ENCODE measurements at places on chromosomes 1 and 21. TPM values are rescaled to one million over a fixed set of nuclear protein-coding genes. Genes with fewer than 3 reads are reported as not detected.

CD52 gene
- not detected for total RNA-seq

AQP10 gene
- not detected for total RNA-seq

CDCA8 gene
- 14.5 TPM for total RNA-seq

S100A7 gene
- not detected for total RNA-seq

CFHR2 gene
- not detected for total RNA-seq

RAB3B gene
- 1.5 TPM for total RNA-seq

CD84 gene
- total RNA-seq: not detected

UBE2J2 gene
- 121 TPM for total RNA-seq

PADI2 gene
- total RNA-seq: 0.20 TPM

POMGNT1 gene
- total RNA-seq: 125 TPM

UCHL5 gene
- total RNA-seq: 27.9 TPM

CHD1L gene
- 37.3 TPM for total RNA-seq

ACTL8 gene
- 1.2 TPM for total RNA-seq

ATXN7L2 gene
- 2.8 TPM for total RNA-seq

OR2T29 gene
- total RNA-seq: not detected

GBP3 gene
- total RNA-seq: 9.7 TPM

ZYG11B gene
- 14.7 TPM for total RNA-seq

RGS16 gene
- total RNA-seq: not detected

CRNN gene
- not detected for total RNA-seq

HCRTR1 gene
- not detected for total RNA-seq

OLFML2B gene
- 22.7 TPM for total RNA-seq

SH2D5 gene
- total RNA-seq: 9.8 TPM

NUP210L gene
- total RNA-seq: not detected

FAM151A gene
- not detected for total RNA-seq

KIF2C gene
- 55.4 TPM for total RNA-seq

SIM2 gene
- total RNA-seq: not detected

GPR157 gene
- total RNA-seq: 6.4 TPM

FCRLA gene
- not detected for total RNA-seq

CRP gene
- not detected for total RNA-seq

HES5 gene
- not detected for total RNA-seq

A3GALT2 gene
- total RNA-seq: not detected

RBP7 gene
- total RNA-seq: not detected

CA6 gene
- not detected for total RNA-seq

HPDL gene
- total RNA-seq: 1.1 TPM

VHLL gene
- total RNA-seq: not detected

CHRM3 gene
- total RNA-seq: 0.07 TPM

GUCA2B gene
- total RNA-seq: not detected

CYYR1 gene
- not detected for total RNA-seq

HEYL gene
- total RNA-seq: 0.98 TPM

ADAMTS4 gene
- total RNA-seq: not detected

S100A7A gene
- total RNA-seq: not detected

PLPP3 gene
- 4.1 TPM for total RNA-seq

TLR5 gene
- not detected for total RNA-seq

WDR64 gene
- total RNA-seq: not detected

C1orf210 gene
- total RNA-seq: not detected

TMCC2 gene
- total RNA-seq: 7.7 TPM

SPRR3 gene
- total RNA-seq: not detected

CYP4Z1 gene
- not detected for total RNA-seq

KIAA1614 gene
- 0.10 TPM for total RNA-seq

KCNH1 gene
- total RNA-seq: 2.0 TPM

CASP9 gene
- 36.5 TPM for total RNA-seq

PLA2G2F gene
- total RNA-seq: not detected

FCN3 gene
- not detected for total RNA-seq

CFHR3 gene
- not detected for total RNA-seq

CFAP74 gene
- not detected for total RNA-seq

DNAJC28 gene
- not detected for total RNA-seq

SMYD3 gene
- 16.2 TPM for total RNA-seq

KCNJ15 gene
- total RNA-seq: not detected

SH3BGR gene
- 3.6 TPM for total RNA-seq
